Naive thymus-derived CD4-positive, alpha-beta T cell (primary cell): ENCODE measurements at places on chromosomes 13 and 19. TPM values are rescaled to one million over a fixed set of nuclear protein-coding genes. Genes with fewer than 3 reads are reported as not detected.
A peak's percentile ranks its signal among the peaks of the same experiment; 100 is the strongest.

The GNG7 gene
- polyA plus RNA-seq = 4.1 TPM

DNA sequence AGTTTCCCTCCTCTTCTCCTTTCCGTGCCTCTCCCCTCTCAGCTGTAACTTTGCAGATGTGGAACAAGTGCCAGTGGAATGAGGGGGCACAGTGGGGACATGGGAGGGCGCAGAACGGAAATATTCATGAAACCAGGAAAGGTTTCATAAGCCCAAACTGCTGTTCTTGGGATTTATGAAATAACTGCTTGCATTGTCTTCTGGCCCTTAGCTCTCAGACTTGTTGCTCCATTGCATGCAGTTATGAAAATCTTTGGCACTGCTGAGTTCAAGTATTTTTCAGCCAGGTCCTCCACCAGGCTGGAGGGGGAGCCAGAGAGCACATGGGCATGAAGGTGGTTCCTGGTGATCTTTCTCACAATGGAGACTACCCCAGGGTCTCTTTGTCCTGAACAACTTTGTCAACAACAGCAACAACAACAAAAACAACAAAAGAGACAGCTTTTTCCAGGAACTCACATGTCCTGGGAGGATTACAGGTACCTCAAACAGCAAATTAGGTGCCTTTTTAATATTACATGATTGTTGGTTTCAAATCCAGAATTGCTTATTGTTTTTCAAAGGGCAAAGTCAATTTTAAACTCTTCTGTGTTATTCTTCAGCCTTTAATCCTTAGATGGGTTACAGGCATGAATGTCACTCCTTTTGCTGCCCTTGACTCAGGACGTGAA lies 1.5 kb downstream of the RGCC start:
- H3K4me3 ChIP-seq = peak overlapping the region; percentile 84
- peak; percentile 73 for DNase-seq
- peak overlapping the region; percentile 97 for H3K27ac ChIP-seq
- peaks cover 35% of the 10 kb centered on the region for H3K4me1 ChIP-seq
- no peaks in the 10 kb centered on the region for H3K27me3 ChIP-seq
- H3K36me3 ChIP-seq = no peaks in the 10 kb centered on the region

GRCh38 chr13:94849254-94849653 lies 136.9 kb upstream of the SOX21 start:
- no peak overlapping the region for H3K27ac ChIP-seq
- H3K4me1 ChIP-seq = no peaks in the 10 kb centered on the region
- no peaks in the 10 kb centered on the region for H3K27me3 ChIP-seq
- H3K36me3 ChIP-seq = no peaks in the 10 kb centered on the region

GRCh38 chr13:91567485-91568207 lies 169.2 kb downstream of the GPC5 start:
- H3K4me1 ChIP-seq = no peaks in the 10 kb centered on the region
- no peak overlapping the region for H3K27ac ChIP-seq
- no peaks in the 10 kb centered on the region for H3K36me3 ChIP-seq
- no peak for DNase-seq
- H3K27me3 ChIP-seq = no peaks in the 10 kb centered on the region
